ENCODE measurements at places on chromosomes 5 and 9.

DNA sequence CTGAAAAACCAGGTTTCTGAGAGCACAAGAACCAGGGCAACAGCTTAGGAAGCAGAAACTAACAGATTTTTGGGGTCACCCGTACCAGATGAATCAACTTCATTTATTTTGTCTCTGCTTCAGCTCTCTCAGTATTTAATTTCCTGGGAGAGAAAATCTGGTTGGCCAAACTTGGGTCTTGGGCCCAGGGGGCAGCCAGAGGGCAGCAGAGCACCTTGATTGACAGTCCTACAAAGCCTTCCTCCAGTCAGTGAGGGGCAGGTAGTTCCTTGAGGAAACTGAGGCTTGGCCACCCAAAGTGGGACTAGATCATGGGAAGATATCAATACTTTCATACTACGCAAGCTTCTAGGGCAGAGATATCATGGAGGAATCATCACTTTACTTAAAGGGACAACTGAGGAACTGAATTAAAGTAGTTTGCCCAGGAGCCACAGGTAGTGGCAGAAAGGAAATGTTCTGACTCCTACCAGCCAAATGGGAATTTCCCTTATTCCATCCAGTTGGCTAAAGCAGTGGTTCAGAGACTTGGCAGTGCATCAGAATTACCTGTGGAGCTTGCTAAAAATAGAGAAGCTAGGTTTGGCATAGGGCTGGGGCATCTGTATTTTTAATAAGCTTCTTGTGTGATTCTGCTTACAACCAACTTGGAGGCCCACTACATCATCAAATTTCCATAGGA is 21.5 kb upstream of the ARHGAP26 start:
- DNase-seq: no peak

GRCh38 chr5:173324115-173325001 is 3.9 kb downstream of the STC2 start:
- DNase-seq: no peak

DNA sequence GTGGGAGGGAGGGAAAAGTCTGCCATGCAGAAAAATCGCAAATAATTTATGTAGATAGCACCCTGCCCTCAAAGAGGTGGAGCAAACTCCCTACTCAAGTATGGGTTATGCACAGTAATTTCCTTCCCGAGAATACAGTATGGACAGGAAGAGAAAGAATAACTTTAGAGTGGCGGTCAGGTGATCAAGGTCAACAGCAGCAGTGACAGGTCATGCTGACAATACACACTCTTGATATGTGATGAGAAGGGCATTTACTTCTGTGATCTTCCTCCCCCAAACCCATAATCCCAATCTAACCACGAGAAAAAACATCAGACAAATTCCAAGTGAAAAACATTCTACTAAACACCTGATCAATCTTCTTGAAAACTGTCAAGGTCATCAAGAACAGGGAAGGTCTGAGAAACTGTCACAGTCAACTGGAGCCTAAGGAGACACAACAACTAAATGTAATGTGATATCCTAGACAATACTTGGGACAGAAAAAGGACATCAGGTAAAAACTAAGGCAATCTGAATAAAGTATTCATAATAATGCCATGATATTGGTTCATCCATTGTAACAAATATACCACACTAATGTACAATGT is 11.7 kb downstream of the BICD2 start:
- no peak for DNase-seq

DNA sequence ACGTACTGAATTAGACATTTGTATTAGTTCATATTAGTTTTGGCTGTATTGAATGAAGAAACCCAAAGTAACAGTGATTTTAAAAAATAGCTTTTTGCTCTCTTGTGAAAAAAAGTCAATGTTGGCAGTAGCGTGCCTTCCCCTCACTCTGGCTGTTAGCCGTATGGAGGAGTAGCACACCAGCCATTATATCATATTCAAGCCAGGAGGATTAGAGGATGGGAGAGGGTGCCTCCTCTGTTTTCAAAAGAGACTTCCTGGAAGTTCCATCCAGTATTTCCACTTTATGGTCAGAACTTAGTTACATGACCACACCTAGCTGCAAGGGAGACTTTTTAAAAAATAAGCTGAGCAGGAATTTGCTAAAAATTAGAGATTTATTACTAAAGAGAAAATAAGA is 41.2 kb downstream of the GPR21 start:
- no peak for DNase-seq

GRCh38 chr9:83630938-83631457 is 8.1 kb downstream of the IDNK start:
- peak; percentile 80 for DNase-seq

GRCh38 chr9:69198521-69199220 is 24.6 kb downstream of the TJP2 start:
- no peak for DNase-seq
